ENCODE measurements at places on chromosomes 2 and 18. TPM values are rescaled to one million over a fixed set of nuclear protein-coding genes. Genes with fewer than 3 reads are reported as not detected.

The ARL6IP6 gene
- 18.4 TPM for total RNA-seq

The PLEK gene
- total RNA-seq = 12.8 TPM

The GCG gene
- total RNA-seq = not detected

The PARD3B gene
- 21.7 TPM for total RNA-seq

The DNAH7 gene
- 2.0 TPM for total RNA-seq

The GLB1L gene
- 6.8 TPM for total RNA-seq

The DSG4 gene
- total RNA-seq = 12.5 TPM

The C2orf76 gene
- 17.4 TPM for total RNA-seq

DNA sequence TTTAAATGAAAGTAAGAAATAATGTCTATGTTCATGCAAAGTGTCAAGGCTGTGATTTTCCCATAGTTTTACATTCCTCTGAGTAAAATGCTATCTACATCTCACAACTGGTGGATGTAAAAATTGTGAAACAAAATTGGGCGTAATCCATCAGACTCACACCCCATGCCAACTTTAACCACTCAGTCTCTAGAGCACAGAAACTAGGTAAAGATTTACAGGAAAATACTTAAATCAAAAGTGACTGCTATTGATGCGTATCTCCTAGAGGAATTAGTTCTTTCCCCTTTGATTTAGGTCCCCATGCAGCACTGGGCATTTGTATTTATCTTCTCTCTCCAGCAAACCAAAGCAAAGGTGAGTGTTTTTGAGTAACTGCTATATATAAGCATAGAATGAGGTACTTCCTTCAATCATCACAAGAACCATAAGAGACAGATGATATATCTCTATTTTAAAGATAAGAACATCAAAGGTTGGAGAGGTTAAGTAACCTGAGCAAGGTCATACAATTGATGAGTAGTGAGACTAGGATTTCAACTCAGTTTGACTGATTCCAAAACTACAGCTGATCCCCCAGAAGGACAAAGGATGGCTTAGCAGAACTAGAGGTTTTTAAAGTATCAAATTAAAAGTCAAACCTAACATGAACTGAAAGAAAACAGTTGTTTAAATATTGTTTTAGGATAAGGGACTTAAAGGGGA lies 594.0 kb upstream of the ACVR2A start:
- DNase-seq = no peak

DNA sequence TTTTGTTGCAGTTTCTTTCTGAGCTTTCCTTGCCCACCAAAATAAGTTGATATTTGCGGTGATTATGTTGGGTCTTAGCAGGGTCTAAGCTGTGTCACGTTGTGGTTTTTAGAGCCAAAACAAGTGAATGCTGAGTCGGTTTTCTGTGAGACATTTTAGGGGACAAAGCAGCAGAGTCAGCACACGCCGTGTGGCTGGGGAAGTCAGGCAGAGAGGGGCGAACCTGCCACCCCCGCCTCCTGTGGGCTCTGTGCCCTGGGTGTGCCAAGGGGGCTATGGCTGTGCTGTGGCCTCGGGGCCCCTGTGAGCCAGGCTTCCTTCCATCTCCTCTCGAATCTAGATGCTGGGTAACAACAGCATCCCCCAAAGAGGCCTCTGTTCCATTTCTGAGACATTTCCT lies 30.8 kb upstream of the TMEM87B start:
- DNase-seq = no peak

DNA sequence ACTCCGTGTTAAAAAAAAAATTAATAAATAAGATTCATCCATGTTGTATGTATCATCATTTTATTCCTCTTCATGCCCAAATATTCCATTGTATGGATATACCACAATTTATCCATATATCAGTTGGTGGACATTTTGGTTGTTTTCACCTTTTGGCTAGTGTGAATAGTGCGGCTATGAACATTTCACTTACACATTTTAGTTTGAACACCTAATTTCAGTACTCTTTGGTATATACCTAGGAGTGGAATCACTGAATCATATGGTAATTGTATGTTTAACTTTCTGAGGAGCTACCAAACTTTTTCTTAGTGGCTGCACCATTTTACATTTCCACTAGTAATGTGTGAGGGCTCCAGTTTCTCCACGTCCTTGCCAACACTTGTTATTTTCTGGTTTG lies 20.0 kb downstream of the CDCA7 start:
- no peak for DNase-seq

DNA sequence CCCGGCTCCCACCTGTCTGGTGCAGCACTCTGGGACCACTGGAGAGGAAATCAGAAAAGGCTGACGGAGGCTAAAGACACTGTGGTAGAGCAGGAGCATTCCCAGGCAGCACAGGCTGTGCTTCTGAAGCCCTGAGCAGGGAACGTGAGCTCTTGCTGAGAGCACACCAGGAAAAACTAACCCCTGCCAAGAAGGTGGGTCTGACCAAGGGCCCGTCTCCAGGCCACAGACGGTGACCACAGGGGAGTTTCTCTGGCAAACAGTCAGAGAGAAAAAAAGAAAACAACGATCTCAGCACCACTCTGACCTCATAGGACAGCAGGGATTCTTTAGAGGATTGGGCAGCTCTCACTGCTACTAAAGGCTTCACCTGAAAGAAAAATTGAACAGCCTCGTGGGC lies 201.4 kb downstream of the AFF3 start:
- no peak for DNase-seq

DNA sequence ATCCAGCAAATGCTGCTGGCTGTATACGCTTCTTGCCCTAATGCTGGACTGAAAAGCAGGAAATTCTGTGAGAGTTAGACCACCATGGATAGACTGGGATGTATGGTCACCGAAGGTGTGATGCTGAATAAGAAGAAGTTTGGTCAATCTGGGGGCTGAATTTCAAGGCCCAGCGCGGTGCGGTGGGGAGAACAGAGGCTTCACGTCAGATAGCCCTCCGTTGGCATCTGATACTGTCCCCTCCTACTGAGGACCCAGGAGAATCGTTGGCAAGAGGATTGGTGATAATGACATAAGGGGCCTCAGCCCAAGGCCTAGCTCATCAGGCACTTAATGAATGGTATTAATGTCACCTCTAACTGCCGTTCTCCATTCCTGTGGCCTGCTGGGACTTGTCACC lies 97.3 kb upstream of the ST3GAL5 start:
- DNase-seq = no peak

GRCh38 chr2:190979906-190980629 lies 33.9 kb downstream of the STAT1 start:
- peak; percentile 17 for DNase-seq

DNA sequence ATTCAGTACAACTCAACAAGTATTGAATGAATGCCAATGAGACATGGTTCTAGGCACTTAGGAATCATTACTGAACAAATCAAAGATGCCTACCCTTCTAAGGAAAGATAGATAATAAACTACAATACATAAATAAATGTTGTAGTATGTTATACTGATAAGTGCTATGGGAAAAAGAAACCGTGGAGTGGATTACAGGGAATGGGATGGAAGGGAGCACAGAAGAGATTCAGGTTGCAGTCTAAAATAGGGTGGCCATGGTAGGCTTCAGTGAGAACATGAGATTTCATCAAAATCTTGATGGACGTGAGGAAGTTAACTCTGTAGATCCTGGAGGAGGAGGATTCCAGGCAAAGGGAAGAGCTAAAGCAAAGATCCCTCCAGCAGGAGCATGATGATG lies 17.9 kb upstream of the CREB1 start:
- no peak for DNase-seq

DNA sequence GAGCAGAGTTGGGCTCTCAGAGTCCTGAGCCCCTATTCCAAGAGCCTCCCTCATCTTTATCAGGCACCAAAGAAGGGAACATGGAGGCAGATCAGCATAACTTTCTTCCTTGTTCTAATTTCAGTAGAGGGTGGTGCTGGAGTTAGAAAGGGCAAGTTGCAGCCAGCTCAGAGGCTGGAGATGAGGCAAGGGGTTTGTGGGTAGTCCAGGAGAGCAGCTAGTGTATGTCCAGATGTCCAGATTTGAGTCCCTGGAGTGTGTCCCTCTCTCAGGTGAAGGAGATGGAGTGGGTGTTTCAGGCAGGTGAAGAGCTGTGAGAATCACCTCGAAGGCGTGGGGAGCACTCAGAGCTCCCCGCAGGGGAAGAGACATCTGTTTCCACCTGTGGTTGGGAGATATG lies 478 bp upstream of the PRKAG3 start:
- DNase-seq = no peak

DNA sequence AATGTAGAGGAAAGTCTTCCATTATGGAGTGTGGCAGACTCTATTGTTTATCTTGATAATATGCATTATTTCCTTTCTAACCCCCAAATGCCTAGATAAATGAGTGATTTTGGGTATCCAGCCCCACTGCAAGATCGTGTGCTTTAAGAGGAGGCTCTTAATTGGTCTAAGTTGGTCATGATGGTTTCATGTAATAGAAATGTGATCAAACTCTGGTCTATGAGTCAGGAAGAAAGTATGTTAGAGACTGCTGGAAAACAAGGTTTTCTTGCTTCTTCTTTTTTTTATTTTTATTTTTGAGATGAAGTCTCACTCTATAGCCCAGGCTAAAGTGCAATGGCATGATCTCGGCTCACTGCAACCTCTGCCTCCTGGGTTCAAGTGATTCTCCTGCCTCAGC lies 344.5 kb upstream of the TNP1 start:
- DNase-seq = no peak

DNA sequence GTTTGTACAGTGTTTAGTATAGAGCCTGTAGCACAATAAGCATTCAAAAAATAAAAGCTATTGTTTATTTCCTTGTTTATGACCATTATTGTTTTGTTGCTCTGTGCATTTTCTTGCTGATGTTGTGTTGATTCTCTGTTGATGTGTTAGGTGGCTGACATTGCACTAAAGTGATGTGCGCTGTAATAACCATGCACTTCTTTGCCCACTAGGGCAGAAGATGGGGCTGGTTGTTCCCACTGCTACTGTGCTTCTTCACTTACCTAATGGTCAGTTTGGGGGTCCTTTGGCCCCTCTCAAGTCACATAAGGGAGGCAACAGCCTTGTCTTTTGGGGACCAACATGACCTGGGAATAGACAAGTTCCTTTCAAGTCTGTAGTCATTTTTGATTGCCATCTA lies 6.0 kb downstream of the SCG2 start:
- no peak for DNase-seq

DNA sequence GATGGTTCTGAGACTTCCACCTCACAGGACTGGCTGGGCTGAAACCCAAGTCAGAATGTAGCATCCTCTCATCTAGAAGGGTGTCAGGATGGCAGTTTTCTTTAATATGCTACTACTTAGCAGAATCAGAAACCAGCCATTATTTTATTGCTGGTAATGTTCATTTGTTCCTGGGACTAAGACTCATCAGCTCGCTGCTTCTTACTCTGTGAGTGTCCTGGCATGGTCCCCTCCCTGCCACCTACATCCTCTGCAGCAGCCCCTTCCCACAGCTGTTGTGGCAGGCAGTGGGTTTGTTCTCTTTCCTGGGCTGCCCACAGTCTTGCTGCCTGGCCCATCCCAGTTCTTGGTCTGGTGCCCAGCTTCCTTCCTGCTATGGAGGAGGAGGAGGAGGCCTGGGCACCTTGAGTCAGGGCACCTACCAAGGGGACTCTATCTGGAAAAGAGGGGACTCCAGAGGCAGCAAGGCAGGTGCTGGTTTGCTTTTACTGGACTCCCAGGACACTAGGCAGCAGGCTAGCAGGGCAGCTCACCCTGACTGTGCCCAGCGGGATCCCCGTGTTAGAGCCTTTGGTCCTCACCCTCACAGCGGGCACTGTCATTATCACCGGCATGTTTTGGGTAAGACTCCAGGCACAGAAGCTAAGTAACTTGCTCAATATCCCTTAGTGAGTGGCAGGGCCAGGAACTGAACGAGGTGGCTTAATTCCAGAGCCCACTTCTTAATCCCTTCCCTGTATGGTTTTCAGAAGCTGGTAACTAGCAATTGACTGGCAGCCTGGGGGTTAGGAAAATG lies 62.1 kb downstream of the LRRFIP1 start:
- DNase-seq = no peak

GRCh38 chr2:17543848-17544247 lies 3.4 kb downstream of the VSNL1 start:
- DNase-seq = no peak

DNA sequence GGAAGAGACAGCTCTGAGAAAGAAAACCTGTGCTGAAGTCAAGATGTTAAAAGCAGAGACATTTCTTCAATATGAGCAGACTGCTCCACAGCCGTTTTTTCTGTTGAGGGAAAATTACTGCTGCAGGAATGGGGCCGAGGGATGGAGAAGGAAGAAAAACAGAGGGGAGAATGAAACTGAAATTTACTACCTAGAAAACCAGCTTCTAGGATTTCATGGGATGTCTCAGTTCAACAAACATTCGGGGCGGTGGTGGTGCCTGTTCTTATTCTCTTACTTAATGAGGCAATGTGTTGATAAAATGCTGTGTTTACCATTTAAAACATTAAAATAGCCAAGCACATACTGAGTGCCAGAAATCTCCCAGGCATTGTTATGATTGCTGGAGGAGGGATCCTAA lies 557.1 kb upstream of the MEX3C start:
- DNase-seq = no peak

GRCh38 chr2:66574701-66575624 lies 140.0 kb downstream of the MEIS1 start:
- peak; percentile 91 for DNase-seq

GRCh38 chr2:239908308-239908707 lies 116.8 kb downstream of the NDUFA10 start:
- DNase-seq = no peak

DNA sequence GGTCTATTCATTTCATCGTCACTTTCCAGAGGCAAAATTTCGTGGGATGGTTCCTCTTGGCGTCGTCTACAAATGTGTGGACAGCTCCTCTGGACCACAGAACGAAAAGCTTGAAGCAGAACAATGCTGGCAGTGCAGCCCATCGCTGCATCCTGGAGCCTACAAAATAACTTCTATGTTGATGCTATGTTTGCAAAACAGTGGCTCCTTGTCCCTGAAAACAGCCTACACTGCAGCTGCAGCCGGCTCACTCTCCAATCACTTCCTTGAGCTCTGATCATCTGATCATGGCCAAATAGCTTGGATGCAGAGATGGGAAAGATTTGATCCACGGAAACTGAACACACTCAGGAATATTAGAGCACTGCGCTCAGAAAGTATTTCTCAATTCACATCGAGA lies 60.0 kb downstream of the DOCK10 start:
- DNase-seq = no peak

GRCh38 chr18:56036741-56037140 lies 448.7 kb upstream of the TCF4 start:
- no peak for DNase-seq
